ENCODE measurements at places on chromosomes 12 and 14.

DNA sequence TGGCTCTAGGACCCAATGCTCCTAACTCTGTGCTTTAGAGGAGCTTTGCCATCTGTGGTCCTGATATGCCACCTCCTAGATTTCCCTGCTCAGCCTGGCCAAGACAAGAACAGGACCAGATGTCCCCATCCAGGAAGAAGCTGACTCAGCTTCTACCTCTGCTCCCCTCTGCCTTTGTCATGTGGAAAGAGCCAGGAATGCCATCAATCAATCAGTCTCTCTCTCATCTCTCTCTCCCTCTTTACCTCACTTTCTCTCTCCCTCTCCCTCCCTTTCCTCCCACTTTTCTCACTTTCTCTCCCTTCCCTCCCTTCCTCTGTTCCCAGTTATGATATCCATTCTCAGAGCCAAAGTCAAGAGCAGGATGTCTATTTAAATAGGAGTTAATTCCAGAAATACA, 892.5 kb upstream of the TMEM132C start:
- no peak for DNase-seq

DNA sequence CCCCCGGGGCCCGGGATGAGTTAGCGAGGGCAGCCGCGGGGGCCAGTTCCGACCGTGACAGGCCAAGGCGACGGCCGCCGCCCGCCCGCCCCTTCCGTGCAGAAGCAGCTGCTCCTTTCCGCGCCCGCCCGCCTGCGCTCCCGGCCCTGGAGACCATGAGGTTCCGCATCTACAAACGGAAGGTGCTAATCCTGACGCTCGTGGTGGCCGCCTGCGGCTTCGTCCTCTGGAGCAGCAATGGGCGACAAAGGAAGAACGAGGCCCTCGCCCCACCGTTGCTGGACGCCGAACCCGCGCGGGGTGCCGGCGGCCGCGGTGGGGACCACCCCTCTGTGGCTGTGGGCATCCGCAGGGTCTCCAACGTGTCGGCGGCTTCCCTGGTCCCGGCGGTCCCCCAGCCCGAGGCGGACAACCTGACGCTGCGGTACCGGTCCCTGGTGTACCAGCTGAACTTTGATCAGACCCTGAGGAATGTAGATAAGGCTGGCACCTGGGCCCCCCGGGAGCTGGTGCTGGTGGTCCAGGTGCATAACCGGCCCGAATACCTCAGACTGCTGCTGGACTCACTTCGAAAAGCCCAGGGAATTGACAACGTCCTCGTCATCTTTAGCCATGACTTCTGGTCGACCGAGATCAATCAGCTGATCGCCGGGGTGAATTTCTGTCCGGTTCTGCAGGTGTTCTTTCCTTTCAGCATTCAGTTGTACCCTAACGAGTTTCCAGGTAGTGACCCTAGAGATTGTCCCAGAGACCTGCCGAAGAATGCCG, 699 bp downstream of the MGAT2 start:
- DNase-seq = peak; percentile 77

- no peak for DNase-seq
Measured at GRCh38 chr14:95543021-95543420, 8.2 kb downstream of the GLRX5 start.

GRCh38 chr14:91142214-91142668, 28.4 kb downstream of the DGLUCY start:
- no peak for DNase-seq

GRCh38 chr14:33709711-33710110, 241.2 kb downstream of the EGLN3 start:
- no peak for DNase-seq

- DNase-seq = no peak
Measured at GRCh38 chr12:116480210-116480810, 78.9 kb upstream of the MAP1LC3B2 start.

DNA sequence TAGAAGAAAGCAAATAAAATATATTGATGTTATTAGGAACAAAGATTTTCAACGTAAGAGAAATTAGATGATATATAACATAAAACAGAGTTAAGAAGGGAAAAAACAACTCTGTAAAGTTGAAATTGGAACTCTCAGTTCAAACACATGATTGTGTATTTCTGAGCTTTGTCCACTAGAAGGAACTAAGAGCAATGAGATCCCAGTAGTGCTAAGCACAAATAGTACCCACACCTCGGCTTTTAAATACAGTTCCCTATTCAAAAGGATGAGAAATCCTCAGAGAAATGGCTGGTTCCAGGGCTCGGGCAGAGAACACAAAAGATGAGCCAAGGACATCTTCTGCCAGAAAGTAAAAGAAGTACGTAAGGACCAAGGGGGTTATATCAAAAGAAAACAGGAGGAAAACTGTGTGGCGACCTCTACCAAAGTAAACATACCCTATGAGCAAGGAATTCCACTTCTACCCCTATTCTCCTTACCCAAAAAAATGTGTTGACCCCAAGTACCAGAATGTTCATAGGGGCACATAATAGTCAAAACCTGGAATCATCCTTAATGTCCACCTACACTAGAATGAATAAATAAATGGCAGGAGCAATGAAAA, 96.6 kb downstream of the SPTSSA start:
- DNase-seq = no peak

DNA sequence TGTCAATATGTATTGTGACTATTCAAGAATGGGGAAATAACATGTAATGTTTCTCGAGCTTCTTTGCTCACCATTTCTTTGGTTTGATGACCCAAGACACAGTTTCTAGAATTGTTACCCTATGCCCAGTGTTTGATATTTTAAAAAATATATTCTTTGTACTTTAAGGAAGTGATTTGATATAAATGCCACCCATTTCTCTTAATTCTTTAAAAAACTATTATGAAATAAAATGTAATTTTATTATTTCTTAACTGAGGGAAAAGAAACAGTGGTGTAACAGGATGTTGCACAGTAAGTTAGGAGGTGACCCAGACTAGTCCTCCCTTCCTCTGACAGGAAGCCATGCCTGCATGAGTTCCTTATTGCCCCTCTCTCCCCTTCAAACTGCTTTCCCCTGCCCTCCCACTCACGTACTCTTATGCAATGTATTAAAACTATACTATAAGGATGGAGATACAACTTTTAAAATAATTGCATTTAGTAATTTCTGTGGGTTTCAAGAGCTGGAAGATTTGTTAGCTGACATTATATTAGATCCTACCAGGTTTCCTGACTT, 279.4 kb downstream of the TMTC2 start:
- DNase-seq = no peak

GRCh38 chr14:105064001-105064400, 1.2 kb downstream of the GPR132 start:
- DNase-seq = no peak

GRCh38 chr14:61266891-61267740, 14.0 kb downstream of the TMEM30B start:
- no peak for DNase-seq

DNA sequence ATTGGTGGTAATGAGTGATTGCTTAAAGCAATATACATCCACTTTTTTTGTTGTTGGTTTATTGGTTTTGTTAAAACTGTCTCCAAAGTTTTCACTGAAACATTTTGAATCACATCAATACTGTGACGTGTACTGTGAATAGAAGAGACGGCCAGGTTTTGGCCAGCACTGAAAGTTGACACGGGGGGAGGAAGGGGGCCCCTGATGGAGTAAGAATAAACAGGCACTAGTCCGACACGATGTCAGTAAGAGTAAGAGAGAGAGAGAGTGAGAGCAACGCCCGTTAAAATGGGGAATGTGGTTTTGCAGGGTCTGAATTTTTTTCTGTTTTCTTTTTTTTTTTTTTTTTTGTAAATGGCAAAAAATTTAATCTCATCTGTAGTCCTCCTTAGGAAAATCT, 14.7 kb downstream of the PEBP1 start:
- no peak for DNase-seq

DNA sequence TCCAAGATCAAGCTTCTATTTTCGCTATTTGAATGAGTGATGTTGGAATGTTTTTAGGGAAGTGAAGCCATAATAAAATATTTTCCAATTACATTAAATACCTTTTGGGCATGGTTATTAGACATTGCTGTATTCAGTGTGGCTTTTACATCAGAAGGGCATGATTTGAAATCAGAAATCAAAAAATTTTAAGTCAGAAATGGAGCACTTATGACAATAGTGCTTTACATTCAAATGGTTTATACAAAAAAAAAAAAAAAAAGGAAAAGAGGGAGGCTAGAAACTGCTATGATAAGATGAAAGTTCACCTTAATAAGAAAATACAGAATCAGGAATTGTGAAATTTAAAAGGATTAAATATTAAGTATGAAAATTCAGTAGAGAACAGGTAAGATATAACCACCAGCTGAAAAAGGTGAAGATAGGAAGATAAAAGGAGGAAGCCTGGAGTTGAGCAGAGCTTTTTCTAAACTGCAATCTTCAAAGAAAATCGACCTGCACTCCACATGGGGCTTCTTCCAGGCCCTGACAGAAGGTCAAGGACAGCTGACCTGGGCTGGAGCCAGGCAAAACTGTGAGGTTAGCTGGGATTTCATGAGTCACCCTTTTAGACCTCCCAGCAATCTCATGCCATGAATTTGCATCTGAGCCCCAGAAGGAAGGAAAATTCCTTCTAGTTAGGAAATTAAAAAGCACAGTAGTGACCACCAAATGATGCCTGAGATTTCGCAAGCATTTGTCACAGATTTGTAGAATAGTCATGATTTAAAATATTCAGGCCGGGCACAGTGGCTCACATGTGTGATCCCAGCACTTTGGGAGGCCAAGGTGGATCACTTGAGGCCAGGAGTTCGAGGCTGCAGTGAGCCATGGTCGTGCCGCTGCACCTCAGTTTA, 23.4 kb upstream of the BMP4 start:
- no peak for DNase-seq

- DNase-seq = no peak
Measured at GRCh38 chr14:59097681-59098080, 90.8 kb upstream of the DAAM1 start.

DNA sequence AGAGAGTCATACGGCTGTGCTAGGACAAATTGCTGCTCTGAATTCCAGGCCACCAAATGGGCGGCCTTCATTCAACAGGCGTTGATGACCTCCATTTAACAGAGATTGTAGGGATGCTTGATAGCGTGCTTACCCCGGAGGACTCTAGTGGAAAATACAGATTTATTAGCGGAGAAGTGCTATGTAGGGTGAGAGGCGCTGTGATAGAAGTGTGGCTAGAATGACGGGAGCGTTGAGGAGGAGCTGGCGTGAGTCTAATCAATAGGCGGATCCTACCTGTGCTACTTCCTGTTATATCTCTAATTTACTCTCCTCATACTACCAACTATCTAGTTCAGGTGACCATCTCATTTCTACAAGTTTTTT, 668 bp downstream of the MRPS35 start:
- no peak for DNase-seq

DNA sequence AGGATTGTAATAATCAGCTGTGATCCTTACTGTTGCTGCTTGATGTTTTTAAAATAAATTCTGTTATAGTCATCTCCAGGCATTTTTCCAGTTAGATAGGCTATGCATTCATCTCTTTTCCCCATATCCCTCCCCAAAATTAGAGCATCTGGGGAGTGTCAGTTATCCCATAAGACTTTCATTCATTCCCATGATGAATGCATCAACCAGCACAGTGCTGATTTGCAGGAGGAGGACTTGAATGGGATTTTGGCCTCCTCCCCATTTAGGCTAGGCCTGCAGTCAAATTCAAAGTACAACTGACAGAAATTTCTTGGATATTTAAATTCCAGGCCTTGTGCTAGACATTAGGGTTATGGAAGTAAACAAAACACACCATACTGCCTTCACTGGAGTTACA, 99.8 kb downstream of the AEBP2 start:
- no peak for DNase-seq

DNA sequence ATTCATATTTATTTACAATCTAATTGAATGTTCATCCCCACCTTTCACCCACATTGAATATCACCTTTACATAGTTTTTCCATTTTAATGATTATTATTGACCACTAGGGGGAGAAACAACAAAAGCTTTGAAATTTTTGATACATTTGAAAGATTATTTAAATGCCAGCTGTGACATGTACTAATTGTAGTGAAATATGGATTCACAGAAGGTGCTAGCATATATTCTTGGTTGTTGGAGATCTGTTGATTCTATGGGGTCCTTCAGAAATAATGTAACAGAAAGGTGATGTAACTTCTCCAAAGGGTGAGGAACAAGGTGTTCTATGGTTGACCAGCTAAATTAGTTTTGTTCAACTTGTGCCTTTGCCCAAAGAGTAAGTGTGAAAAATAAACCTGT, 22.4 kb upstream of the GPR33 start:
- no peak for DNase-seq

- no peak for DNase-seq
Measured at GRCh38 chr14:63564318-63564717, 21.1 kb upstream of the PPP2R5E start.

GRCh38 chr14:101333335-101334280, 227.7 kb upstream of the DIO3 start:
- no peak for DNase-seq

DNA sequence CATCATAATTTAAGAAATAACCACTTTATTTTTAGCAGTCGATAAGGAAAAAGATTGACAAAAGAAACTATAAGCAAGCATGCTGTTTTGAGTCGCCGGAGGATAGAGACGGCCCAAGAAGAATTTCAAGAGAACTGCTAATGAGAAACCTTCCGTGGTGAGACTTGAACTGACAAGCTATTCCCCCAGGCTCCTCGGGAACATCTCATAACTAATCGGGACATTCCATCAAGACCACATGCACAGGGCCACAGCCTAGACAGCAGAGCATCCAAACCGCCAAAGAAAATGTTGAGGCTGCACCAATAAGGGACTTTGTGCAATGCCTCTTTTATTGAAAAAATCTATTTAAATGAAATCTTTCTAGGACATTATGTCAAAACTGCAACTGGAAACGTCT, 51.0 kb downstream of the YEATS4 start:
- no peak for DNase-seq

DNA sequence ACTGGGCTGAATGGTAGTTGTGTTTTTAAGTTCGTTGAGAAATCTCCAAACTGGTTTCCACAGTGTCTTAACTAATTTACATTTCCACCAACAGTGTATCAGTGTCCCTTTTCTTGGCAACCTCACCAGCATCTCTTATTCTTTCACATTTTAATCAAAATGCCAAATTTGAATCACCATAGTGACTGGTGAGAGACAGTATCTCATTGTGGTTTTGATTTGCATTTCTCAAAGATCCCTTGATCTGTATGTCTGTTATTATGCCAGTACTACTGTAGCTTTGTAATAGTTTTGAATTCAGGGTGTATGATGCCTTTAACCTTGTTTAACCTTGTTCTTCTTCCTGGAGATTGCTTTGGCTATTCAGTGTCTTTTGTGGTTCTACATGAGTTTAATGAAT, 2.2 kb upstream of the EIF2S3B start:
- no peak for DNase-seq
